ENCODE measurements at places on chromosomes 5 and 9.

- no peak for DNase-seq
Measured at GRCh38 chr5:95655575-95655974, 9.0 kb downstream of the RFESD start.

DNA sequence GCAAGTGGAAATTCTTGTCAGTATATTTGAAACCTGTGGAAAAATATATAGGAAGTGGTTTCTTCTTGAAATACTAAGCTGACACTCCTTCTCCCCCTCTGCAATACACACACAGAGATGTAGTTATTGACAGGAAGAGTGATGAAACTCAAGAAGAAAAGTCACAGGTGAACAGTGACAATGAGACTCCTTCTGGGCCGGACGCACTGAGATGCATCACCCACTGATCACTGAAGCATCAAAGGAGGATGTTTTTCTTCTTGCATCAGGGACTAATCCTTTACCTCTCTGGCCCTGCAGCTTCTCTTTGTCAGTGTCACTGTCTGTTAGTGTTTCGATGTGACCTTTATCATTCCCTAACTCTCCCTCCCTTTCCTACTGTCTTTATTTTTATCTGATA is 1864.2 kb upstream of the C9orf72 start:
- DNase-seq, result no peak

GRCh38 chr5:93381057-93381456 is 200.0 kb downstream of the NR2F1-AS1 start:
- DNase-seq, result no peak

DNA sequence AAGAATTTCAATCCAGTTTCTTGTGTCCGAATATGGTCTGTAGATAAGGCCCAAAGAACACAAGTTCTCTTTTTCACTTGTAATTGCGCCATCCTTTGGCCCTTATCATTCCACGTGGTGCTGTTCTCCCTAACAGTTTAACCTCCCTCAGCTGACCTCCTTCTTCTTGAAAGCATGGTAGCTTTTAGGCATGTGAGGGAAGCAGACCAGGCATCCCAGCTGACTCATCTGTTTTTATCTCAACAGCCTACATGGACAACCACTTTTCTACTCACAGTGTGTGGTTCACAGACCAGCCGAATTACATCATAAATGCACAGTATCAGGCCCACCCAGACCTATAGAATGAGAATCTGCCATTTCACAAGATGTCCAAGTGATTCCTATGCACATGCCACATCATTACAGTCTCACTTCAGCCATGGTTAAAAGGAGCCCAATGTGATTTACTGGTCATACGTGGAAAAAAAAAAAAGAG is 26.9 kb upstream of the PLIN2 start:
- DNase-seq, result peak; percentile 100

GRCh38 chr9:122320413-122320881 is 50.4 kb upstream of the PTGS1 start:
- no peak for DNase-seq

DNA sequence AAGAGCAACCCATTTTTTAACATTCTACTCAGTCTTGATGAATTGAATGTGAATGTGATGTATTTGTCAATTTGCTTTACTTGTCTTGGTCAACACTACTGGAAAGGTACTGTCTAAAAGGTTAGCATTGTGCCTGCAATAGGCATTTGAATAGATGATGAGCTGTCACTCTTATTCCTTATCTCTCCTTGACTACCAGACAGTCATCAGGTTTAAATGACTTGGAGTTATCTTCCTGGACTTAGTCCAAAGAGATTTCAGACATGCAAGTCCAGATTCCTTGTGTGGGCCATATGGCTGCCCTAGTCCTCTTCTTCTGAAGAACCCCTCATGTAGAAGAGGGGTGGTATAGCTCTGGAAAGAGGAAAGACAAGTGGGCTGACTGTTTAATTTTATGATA is 4.8 kb downstream of the ARHGEF28 start:
- peak; percentile 52 for DNase-seq

GRCh38 chr5:174314261-174314660 is 268.8 kb downstream of the NSG2 start:
- no peak for DNase-seq

- no peak for DNase-seq
Measured at GRCh38 chr9:127634698-127635097, 22.6 kb downstream of the STXBP1 start.

DNA sequence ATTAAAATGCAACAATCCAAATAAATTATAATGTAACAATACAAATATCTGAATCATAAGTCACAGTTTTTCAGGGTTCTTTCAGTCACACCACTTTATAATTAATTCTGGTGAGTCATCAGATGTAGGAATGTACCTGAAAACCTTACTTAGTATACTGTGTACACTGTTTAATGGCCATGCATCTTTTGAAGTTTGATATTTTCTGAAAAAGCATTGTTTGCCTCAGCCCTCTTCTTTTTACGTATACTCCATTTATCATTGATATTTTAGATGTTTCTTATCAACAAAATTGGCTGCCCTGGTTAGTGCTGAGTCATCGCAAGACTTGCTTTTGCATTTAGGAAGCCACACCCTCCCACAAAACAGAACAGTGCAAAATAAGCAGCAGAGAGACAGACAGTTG is 218.6 kb downstream of the PJA2 start:
- DNase-seq, result peak; percentile 66

- no peak for DNase-seq
Measured at GRCh38 chr5:75395277-75395676, 58.3 kb downstream of the HMGCR start.

GRCh38 chr5:132830436-132831094 is at the start of gene SHROOM1:
SHROOM1 (minus strand) TSS chr5:132830647; CDS start chr5:132826140, 4,507 bp downstream.
- DNase-seq, result peak; percentile 37

DNA sequence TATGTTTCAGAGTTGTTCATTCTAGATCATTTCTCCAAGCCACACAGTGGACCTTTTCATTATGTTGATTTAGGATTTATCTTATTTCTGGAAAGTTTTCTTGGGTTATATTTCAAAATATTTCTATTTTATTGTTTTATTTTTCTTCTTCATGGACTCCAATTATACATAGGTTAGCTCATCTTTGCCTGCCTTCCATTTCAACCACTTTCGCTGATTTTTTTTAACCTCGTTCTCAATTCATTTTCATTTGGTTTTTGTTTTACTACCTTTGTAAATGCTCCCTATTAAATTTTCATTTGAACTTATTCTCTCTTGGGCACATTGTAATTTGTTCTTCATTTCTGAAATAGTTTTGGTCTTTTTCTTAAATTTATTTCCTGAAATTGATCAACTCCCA is 169.0 kb upstream of the PITX1 start:
- no peak for DNase-seq

DNA sequence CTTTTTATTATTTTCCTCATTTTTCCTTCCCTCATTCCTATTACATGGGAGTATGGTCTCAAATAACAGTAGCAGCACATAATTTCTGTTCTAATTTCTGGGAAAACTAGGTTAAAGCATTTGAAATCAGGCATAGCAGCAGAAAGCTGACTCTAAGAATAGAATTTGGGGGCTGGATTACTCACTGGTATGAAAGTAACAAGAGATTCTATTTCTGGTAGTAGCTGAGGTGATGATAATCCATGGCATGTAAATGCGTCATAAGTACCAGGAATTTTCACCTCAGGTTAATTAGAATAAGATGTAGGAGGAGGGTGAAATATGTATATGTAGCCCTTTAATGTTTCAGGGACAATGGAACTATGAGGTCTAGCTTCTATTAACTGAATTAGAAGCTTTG is 662.0 kb downstream of the PTPRD start:
- DNase-seq, result no peak

- DNase-seq, result no peak
Measured at GRCh38 chr5:34993951-34994350, 53.8 kb downstream of the AGXT2 start.

DNA sequence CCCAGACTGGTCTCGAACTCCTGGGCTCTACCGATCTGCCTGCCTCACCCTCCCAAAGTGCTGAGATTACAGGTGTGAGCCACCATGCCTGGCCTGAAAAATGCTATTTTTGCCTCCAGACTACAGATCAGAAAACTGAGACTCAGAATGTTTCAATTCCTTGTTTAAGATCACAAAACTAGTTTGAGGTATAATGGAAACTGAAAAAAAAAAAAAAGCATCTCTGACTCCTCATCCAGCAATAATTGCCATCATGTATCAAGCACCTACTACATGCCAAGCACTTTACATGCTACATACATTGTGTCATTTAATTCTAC is 35.6 kb downstream of the PLAC8L1 start:
- no peak for DNase-seq

DNA sequence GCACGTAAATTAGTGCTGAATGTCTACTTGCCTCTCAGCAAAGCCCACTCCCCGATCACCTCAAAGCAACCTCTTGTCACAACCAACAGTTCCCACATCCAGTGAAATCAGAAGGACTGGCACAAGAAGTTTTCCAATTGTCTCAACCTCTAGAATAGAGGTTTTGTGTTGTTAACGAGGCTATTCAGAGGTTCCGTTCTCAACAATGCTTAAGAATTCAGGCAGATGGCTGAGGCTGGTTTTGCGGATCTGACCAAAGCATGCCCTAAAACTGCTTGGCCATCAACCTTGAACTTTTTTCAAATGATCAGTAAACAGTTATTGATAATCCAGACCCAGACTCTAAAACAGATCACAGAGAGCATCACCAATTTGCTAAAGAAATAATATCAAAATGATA is 52.9 kb downstream of the MAPKAP1 start:
- DNase-seq, result no peak

- peak; percentile 31 for DNase-seq
Measured at GRCh38 chr9:5719100-5719926, 90.4 kb downstream of the RIC1 start.

DNA sequence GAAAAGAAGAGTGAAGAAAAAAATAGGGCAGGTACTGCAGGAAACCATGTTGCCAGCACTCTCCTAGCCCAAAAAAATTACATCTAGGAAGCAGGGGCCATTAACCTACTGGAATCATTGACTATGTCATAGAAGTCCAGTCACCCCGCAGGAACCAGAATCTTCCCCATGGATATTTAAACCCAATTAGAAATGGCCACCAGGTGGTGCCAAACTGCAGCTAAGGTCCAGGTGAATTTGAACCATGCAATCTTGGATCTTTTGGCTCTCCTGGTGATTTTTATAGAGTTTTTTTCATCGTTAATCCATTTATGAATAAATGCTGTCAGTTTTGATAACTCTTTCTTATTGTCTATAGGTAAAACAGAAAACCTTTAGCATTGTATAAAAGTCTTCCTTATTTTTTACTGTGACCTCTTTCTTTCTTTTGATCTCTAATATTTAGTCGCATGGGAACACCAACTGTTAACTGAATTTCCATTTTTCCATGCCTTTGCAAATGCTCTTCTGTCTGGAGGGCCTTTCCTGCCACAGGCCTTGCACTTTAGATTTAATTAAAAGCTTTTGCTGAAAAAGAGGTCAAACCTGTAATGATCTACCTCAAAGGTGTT is 147.5 kb upstream of the FGF10 start:
- DNase-seq, result peak; percentile 58

GRCh38 chr5:40480392-40480791 is 199.3 kb upstream of the PTGER4 start:
- DNase-seq, result peak; percentile 27

DNA sequence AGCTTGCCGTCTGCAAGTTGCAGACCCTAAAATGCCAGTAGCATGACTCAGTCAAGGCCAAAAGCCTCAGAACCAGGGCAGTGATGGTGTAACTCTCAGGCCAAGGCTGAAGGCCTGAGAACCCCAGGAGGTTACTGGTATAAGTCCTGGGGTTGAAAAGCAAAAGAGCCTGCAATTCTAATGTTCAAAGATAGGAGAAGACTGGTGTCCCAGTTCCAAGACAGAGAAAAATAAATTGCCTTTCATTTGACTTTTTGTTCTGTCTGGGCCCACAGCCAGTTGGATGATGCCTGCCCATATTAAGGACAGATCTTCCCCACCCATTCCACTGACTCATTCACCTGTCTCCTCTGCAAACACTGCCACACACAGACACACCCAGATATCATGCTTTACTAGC is 673.2 kb downstream of the CDH18 start:
- DNase-seq, result peak; percentile 82

DNA sequence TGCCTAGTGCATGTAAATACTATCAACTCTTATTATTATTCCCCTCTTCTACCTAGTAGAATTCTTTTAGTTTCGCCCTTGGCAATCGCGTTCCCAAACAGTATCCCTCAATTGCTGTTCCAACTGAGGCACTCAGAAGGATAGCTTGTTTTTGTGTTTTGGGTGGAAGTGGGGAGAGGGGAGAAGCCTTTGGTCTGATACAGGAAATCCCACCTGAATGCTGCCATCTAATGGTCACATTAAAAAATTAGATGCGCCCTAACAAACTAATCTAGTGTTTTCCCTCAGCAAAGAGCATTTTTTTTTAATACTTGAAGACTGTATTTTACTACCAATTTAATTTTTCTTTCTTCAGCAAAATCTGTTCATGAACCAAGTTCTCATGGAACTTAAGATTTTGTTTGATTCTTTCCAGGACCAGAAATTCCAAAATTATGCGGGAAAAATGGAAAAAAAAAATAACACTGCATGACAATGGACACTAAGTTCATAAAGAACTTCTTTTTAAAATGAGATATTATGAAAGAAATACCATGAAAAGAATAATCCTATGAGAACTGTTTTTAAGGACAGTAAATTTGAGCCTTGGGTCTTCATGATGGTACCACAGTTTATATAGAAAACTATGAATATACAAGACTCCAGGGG is 22.2 kb upstream of the GLDC start:
- peak; percentile 35 for DNase-seq

DNA sequence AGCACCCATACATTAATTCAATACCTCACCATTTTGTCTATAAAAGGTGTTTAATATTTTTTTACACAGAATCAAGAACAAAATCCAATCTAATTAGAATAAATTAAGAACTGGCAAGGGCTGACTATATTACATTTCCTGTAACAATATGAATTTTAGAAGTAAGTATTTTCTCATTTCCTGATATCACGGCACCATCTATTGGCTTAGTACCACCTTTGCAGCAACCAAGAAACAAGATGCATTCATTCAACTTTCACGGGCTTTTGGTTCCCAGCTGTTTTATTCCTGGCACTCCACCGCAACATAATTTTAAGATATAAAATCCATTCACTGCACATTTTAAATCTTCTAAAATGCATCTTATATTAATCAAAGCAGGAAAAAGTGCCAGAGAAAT is 20.6 kb downstream of the PSMB7 start:
- DNase-seq, result no peak

DNA sequence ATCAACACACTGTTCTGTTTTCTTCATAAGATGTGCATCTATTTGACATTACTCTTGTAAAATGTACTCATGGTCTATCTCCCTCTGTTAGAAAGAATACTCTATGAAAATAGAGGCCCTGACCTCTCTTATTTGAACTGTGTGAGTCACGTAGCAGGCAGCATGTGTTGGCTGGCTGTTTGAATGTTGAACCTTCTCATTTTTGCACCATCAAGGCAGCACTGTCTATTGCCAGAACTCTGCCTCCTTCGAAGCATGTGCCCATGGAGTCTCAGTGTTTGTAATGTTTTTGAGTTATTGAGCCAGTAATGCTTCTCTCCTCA is 144.4 kb downstream of the ALDH1A1 start:
- DNase-seq, result no peak

GRCh38 chr9:72362118-72362531 is 2.9 kb downstream of the ZFAND5 start:
- peak; percentile 54 for DNase-seq

Data from amniotic epithelial cell (primary cell).